ENCODE measurements at places on chromosomes 11 and 22.

DNA sequence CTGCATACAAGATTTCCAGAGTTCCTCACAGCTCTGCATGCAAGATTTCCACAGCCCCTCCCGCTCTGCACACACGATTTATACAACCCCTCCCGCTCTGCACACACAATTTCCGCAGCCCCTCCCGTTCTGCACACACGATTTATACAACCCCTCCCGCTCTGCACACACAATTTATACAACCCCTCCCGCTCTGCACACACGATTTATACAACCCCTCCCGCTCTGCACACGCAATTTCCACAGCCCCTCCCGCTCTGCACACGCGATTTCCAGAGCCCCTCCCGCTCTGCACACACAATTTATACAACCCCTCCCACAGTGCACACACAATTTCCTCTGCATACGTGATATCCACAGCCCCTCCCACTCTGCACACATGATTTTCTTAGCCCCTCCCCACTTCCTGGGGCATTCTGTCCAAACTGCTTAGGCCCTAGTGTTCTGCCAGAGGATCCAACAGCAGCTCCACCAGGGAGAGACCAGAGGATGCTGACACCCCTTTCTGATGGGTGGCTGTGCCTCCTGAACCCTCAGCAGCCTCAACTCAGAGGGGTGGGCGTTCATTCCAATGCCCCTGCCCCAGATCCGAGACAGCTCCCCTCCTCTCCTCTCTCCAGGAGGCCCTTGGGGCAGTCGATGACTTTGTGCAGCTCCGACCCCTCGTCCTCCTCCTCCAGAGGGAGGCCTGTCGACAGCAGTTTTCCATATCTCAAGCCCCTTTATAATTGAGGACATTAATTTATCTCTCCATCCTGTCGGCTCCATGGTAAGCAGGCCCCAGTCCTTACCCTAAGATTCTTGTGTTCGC lies 671.7 kb downstream of the BRD1 start:
- no peak for DNase-seq

DNA sequence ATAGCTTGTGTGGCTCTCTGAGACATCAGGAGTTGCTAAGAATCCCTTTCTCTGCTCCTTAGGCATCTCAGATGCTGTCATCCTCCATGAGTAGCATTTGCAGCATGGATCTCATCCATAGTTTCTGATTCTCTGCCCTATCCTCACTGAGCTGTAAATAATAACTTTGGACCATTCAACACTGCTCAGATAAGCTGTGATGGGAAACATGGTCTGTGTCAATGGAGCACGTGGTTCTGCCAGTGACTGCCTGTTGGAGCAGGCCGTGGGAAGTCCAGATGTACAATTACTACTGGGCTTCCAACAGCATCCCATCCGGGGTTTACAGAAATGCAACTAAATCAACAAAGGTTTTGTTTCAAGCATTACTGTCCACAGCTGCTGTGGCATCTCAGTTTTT lies 160.1 kb downstream of the OR4C45 start:
- no peak for DNase-seq

- DNase-seq, result no peak
Observed at GRCh38 chr11:126366064-126366822, 10.8 kb downstream of the ST3GAL4 start.

DNA sequence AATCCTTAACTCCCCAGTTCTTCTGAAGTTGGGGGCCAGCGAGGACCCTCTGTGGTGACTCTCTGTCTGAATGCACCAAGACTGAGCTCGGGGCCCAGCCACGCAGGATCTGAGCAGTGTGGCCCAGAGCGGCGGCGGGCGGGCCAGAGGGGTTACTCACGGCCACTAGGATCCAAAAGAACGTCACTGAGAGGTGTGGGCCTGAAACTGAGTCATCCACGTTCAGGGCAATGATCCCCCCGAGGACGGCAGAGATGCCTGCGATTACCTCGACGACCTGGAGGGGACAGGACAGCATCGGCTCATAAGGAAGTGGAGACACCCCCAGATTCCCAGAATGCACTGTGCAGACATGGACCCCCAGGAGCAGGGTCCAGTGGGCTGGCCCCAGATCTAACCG lies 11.2 kb downstream of the MLC1 start:
- DNase-seq, result no peak

- DNase-seq, result no peak
Observed at GRCh38 chr11:34988294-34989255, 72.2 kb downstream of the PDHX start.

- DNase-seq, result no peak
Observed at GRCh38 chr11:106017093-106017492, 4.9 kb downstream of the MSANTD4 start.

DNA sequence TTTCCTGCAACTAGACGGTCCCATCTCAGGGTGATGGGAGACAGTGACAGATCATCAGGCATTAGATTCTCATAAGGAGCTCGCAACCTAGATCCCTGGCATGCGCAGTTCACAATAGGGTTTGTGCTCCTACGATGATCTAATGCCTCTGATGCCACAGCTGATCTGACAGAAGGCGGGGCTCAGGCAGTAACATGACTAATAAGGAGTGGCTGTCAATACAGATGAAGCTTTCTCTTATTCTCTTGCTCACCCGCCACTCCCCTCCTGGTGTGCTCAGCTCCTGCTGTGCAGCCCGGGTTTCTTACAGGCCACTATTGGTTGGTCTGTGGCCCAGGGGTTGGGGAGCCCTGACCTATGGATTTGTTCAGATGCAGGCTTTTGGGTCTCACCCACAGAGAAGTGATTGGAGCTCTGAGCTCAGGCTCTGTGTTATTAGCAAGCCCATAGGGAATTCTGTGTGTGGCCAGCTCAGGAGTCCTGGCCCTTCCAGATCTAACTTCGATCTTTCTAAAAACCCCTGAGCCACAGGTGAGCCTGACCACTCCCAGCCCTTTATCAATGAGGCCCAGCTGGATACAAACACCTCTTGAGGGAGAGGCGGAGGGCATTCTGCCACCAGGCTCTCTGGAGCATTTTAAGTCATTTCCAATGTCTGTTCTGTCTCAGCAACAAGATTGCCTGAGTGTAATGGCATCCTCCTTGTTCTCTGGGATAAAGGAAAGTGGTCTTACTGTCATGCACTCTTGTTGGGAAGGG lies 351.8 kb downstream of the BUD13 start:
- no peak for DNase-seq

- no peak for DNase-seq
Observed at GRCh38 chr11:71333473-71333872, 81.1 kb upstream of the SHANK2 start.

All from nephron progenitor cell (in vitro differentiated cells).